ENCODE measurements at places on chromosomes 4 and X. TPM values are rescaled to one million over a fixed set of nuclear protein-coding genes. Genes with fewer than 3 reads are reported as not detected.

Gene MEPE
- not detected for total RNA-seq

Gene LEF1
- total RNA-seq = 205 TPM

Gene APLN
- total RNA-seq = 2.7 TPM

Gene SUV39H1
- total RNA-seq = 35.3 TPM

Gene CRMP1
- total RNA-seq = not detected

Gene MGAT4D
- total RNA-seq = not detected

Gene SPATA18
- total RNA-seq = 0.34 TPM

Gene HELT
- total RNA-seq = not detected

Gene CT45A10
- not detected for total RNA-seq

Gene ARHGAP24
- not detected for total RNA-seq

- no peaks in the 10 kb centered on the region for H3K4me1 ChIP-seq
- no peak for DNase-seq
Measured at GRCh38 chrX:40863671-40864070, 128.3 kb upstream of the MED14 start.

GRCh38 chrX:39196192-39197102 lies 395.2 kb downstream of the MID1IP1 start:
- peak; percentile 68 for DNase-seq
- peaks cover 45% of the 10 kb centered on the region for H3K4me1 ChIP-seq
- H3K27ac ChIP-seq = peak overlapping the region; percentile 30

GRCh38 chr4:75101906-75102786 lies 169.2 kb downstream of the PARM1 start:
- DNase-seq = no peak
- H3K27me3 ChIP-seq = no peaks in the 10 kb centered on the region
- H3K36me3 ChIP-seq = no peaks in the 10 kb centered on the region
- H3K27ac ChIP-seq = no peak overlapping the region
- no peaks in the 10 kb centered on the region for H3K4me1 ChIP-seq
- no peak overlapping the region for H3K4me3 ChIP-seq

GRCh38 chrX:10501611-10502010 lies 118.8 kb downstream of the MID1 start:
- no peaks in the 10 kb centered on the region for H3K36me3 ChIP-seq
- H3K4me1 ChIP-seq = no peaks in the 10 kb centered on the region

DNA sequence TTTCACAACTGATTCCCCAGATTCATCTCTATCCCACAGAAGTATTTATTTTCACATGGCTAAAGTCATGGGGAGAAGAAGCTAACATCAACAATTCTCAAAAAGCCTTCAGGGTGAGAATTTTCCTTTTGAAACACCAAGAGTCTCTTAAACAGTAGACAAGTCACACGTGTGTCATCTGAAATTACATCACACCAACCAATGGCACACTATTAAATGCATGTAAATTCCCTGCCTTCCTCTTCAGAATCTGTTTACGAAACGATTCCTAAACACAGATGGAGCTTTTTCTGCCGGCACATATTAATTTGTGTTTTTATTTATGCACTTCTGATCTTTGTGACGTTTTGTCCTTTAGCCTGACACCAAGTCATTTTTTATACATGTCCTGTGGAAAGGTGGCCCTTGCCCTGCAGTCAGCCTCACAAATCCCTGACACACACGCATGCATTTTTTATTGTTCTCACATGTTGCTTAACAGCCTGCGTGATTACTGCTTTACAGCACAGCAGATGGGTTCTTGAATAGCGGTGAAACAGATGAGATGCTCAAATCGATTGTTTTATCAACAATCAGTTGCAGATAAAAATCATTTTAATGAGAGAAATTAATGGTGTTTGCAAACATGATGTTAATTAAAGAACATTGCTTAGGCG lies 735.9 kb upstream of the TENM3 start:
- H3K27me3 ChIP-seq = no peaks in the 10 kb centered on the region
- H3K4me1 ChIP-seq = no peaks in the 10 kb centered on the region
- H3K4me3 ChIP-seq = no peak overlapping the region
- H3K36me3 ChIP-seq = no peaks in the 10 kb centered on the region
- no peak overlapping the region for H3K27ac ChIP-seq

DNA sequence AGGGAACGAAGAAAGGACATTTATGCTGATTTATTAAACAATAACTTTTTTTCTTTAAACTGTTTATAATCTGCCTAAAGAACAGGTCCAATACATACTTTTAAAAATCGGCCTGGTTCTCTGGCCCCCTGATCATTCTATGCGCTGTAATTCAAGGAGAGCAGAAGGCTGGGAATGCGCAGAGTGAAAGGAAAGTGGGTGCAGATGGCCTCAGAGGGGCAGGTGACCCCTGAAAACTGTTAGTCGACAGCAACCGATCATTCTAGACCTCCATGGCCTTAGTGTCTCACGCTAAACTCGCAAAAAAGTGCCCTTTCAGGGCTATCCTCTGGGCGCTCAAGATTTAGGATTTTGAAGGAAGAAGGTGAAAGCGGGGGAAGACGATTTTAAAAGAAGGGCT lies 2.2 kb downstream of the PDE5A start:
- no peaks in the 10 kb centered on the region for H3K36me3 ChIP-seq
- H3K27me3 ChIP-seq = peaks cover 35% of the 10 kb centered on the region
- H3K4me3 ChIP-seq = peak overlapping the region; percentile 72
- H3K4me1 ChIP-seq = peaks cover 24% of the 10 kb centered on the region
- no peak for DNase-seq

DNA sequence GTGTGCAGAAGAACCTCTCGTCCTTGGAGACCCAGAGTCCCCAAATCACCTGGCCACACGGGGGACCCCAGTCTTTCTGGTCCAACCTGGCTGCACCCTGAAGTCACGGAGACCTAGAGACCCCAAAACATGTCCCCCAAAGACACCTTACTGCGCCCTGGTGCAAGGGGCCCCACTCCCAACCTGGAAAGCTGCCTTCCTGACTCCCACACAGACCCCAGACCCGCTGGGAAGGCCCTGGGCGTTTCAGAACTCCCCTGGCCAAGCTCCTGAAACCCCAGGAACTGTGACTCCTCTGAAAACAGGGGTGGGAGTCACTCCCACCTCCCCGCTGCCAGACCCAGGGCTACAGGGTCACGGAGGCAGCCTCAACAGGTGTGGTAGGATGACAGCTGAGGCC lies 12.7 kb upstream of the SHOX start:
- no peak overlapping the region for H3K27ac ChIP-seq
- H3K27me3 ChIP-seq = peaks cover 27% of the 10 kb centered on the region
- H3K4me3 ChIP-seq = no peak overlapping the region
- H3K4me1 ChIP-seq = no peaks in the 10 kb centered on the region
- H3K36me3 ChIP-seq = no peaks in the 10 kb centered on the region

GRCh38 chr4:88003261-88003660 lies 4.2 kb upstream of the PKD2 start:
- no peak overlapping the region for H3K27ac ChIP-seq
- peaks cover 1% of the 10 kb centered on the region for H3K36me3 ChIP-seq
- peaks cover 40% of the 10 kb centered on the region for H3K27me3 ChIP-seq
- DNase-seq = no peak
- H3K4me3 ChIP-seq = no peak overlapping the region
- peaks cover 5% of the 10 kb centered on the region for H3K4me1 ChIP-seq

- H3K4me3 ChIP-seq = no peak overlapping the region
- no peaks in the 10 kb centered on the region for H3K36me3 ChIP-seq
- no peaks in the 10 kb centered on the region for H3K27me3 ChIP-seq
- no peak for DNase-seq
- no peaks in the 10 kb centered on the region for H3K4me1 ChIP-seq
Measured at GRCh38 chr4:30753316-30753715, 33.1 kb downstream of the PCDH7 start.

- H3K27ac ChIP-seq = no peak overlapping the region
- H3K27me3 ChIP-seq = no peaks in the 10 kb centered on the region
- peaks cover 18% of the 10 kb centered on the region for H3K4me1 ChIP-seq
- H3K36me3 ChIP-seq = no peaks in the 10 kb centered on the region
- H3K4me3 ChIP-seq = no peak overlapping the region
- DNase-seq = no peak
Measured at GRCh38 chr4:174425669-174426068, 96.6 kb downstream of the HPGD start.

GRCh38 chrX:13153796-13154195 lies 109.4 kb upstream of the FAM9C start:
- peaks cover 8% of the 10 kb centered on the region for H3K36me3 ChIP-seq
- H3K27ac ChIP-seq = no peak overlapping the region
- no peak for DNase-seq
- no peaks in the 10 kb centered on the region for H3K27me3 ChIP-seq
- H3K4me3 ChIP-seq = no peak overlapping the region
- H3K4me1 ChIP-seq = peaks cover 19% of the 10 kb centered on the region

- no peaks in the 10 kb centered on the region for H3K27me3 ChIP-seq
- H3K36me3 ChIP-seq = no peaks in the 10 kb centered on the region
- no peak overlapping the region for H3K27ac ChIP-seq
- no peaks in the 10 kb centered on the region for H3K4me1 ChIP-seq
- H3K4me3 ChIP-seq = no peak overlapping the region
Measured at GRCh38 chrX:36974911-36975310, 33.3 kb upstream of the FAM47C start.

GRCh38 chrX:46255046-46255445 lies 290.2 kb downstream of the ZNF674 start:
- no peak overlapping the region for H3K27ac ChIP-seq
- no peaks in the 10 kb centered on the region for H3K36me3 ChIP-seq
- no peaks in the 10 kb centered on the region for H3K4me1 ChIP-seq
- no peak for DNase-seq

- H3K27me3 ChIP-seq = peaks cover 6% of the 10 kb centered on the region
- H3K36me3 ChIP-seq = no peaks in the 10 kb centered on the region
- H3K27ac ChIP-seq = no peak overlapping the region
- no peaks in the 10 kb centered on the region for H3K4me1 ChIP-seq
- H3K4me3 ChIP-seq = no peak overlapping the region
Measured at GRCh38 chr4:140888054-140888453, 131.9 kb upstream of the TBC1D9 start.

- no peaks in the 10 kb centered on the region for H3K4me1 ChIP-seq
- no peaks in the 10 kb centered on the region for H3K27me3 ChIP-seq
- peaks cover 51% of the 10 kb centered on the region for H3K36me3 ChIP-seq
- H3K27ac ChIP-seq = no peak overlapping the region
- DNase-seq = no peak
Measured at GRCh38 chr4:25835384-25835783, 27.4 kb downstream of the SEL1L3 start.

DNA sequence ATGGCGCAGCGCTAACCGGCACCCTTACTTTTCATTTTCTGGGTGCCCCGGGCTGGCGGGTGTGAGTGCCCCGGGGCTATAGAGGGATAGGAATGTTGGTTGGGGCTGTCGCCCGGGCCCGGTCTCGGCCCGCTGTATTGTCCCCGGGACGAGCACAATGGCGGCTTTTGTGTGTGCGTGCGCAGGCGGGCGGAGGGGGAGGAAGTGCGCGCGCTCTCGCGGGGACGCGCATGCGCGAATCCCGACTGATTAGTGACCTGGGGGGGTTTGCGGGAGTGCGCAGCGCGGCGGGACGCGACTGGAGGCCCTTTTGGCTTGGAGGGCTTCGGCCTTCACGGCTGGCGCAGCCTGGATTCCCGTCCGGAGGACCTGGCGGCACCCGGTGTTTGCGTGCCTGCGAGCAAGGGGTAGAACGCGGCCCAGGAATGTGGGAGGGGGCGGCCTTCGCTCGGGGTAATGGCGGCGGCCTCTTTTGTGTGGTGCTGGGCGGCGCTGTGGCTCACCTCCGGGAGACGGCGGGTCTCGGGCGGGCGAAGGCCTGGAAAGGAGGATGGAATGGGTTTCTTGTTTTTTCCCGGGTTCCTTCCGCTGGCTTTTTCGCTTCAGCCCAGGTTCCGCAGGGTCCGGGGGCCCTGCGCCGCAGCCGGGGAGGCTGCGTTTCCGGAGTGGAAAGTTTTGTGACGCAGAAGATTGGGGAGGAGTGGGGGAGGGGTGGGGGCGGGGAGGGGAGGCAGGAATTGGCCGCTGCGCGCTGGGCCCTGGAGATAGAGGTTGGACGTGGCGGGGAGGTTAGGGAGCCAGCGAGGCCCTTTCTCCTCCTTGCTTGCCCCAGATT lies 618 bp downstream of the DDX3X start:
- peak overlapping the region; percentile 100 for H3K27ac ChIP-seq
- peaks cover 32% of the 10 kb centered on the region for H3K4me1 ChIP-seq
- peak; percentile 84 for DNase-seq
- H3K4me3 ChIP-seq = peak overlapping the region; percentile 81
- H3K27me3 ChIP-seq = no peaks in the 10 kb centered on the region

- no peak for DNase-seq
- no peak overlapping the region for H3K4me3 ChIP-seq
- no peak overlapping the region for H3K27ac ChIP-seq
- no peaks in the 10 kb centered on the region for H3K27me3 ChIP-seq
Measured at GRCh38 chr4:98935633-98936032, 6.7 kb upstream of the EIF4E start.

GRCh38 chr4:56450342-56450741 lies 14.3 kb downstream of the PAICS start:
- no peak overlapping the region for H3K27ac ChIP-seq
- peaks cover 8% of the 10 kb centered on the region for H3K4me1 ChIP-seq
- no peak for DNase-seq
- H3K4me3 ChIP-seq = no peak overlapping the region
- H3K27me3 ChIP-seq = no peaks in the 10 kb centered on the region

GRCh38 chrX:113297437-113297836 lies 456.8 kb upstream of the AMOT start:
- no peak overlapping the region for H3K27ac ChIP-seq
- no peaks in the 10 kb centered on the region for H3K36me3 ChIP-seq
- no peaks in the 10 kb centered on the region for H3K27me3 ChIP-seq
- H3K4me1 ChIP-seq = no peaks in the 10 kb centered on the region
- DNase-seq = no peak

DNA sequence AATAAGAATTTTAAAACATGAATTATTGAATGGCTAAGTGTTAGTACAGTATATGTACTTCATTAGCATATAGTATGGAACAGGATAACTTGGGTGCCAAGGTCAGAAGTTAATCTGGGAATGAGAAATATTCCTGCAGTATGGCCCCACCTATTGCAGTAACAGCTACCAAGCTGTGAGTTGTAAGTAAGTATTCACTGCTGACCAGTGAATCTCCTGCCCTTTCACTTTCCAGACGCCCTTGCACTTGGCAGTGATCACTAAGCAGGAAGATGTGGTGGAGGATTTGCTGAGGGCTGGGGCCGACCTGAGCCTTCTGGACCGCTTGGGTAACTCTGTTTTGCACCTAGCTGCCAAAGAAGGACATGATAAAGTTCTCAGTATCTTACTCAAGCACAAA lies 105.1 kb downstream of the NFKB1 start:
- peaks cover 81% of the 10 kb centered on the region for H3K4me1 ChIP-seq
- H3K4me3 ChIP-seq = no peak overlapping the region
- H3K27ac ChIP-seq = peak overlapping the region; percentile 25

DNA sequence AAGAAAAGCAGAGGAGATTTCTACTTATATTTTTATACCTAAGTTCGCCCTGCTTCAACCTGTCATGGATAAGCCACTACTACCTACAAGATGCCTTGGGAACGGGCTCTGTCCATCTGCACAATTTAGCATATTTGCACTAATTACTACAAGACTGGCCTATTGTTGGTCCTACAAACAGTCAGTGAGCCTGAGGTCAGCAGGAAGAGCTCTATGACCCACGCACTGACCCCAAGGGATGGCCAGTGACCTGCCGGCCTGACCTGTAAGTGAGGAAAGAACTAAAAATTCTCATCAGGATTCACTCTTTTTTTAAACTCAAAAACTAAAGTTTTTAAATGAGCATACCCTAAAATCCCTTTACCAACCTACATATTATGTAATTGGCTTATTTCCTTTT lies 142.0 kb downstream of the COL25A1 start:
- H3K27ac ChIP-seq = no peak overlapping the region
- H3K36me3 ChIP-seq = no peaks in the 10 kb centered on the region
- no peaks in the 10 kb centered on the region for H3K4me1 ChIP-seq
- DNase-seq = no peak
- H3K4me3 ChIP-seq = no peak overlapping the region
